NCI-H1436 treated with DMSO at 0.1 percent for 48 hours (cell line): ENCODE measurements at places on chromosomes 13 and 19.

DNA sequence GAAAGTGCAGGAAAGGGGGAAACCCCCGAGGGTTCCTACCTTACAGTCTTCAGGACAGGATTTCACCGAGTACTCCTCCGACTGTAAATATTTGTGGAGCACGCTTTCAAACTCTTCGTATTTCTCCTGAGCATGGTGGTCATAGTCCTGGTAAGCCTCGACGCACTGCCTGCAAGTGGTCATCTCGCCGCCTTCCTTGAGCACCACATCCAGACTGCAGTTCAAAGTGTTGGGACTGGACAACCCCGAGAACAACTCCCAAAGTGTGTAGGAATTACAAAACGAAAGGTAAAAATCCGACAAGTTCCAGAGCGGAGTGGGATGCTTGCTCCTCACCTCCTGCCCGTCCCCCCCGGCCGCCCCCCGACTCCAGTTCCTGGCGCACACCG lies 349.7 kb downstream of the LIG4 start:
- no peak for DNase-seq

DNA sequence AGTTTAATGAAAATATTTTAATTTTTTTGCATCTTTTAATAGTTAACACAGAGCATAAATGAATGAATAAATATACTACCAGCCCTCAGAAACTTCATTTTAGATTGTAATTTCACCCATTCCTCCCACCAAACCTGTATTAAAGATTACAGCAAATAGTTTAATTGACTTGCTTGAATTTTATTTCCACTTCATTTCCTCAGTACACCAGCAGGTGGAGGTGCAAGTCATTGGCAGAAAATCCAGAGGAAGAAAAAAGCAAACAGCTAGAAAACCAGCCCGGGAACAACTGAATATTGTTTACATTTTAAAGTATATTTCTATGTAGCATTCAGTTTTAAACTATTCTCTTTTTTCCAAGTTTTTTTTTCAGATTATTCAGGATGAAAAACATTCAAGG lies 177.8 kb downstream of the OLFM4 start:
- DNase-seq: no peak

GRCh38 chr13:41931337-41931736 lies 29.6 kb downstream of the VWA8 start:
- DNase-seq: no peak

DNA sequence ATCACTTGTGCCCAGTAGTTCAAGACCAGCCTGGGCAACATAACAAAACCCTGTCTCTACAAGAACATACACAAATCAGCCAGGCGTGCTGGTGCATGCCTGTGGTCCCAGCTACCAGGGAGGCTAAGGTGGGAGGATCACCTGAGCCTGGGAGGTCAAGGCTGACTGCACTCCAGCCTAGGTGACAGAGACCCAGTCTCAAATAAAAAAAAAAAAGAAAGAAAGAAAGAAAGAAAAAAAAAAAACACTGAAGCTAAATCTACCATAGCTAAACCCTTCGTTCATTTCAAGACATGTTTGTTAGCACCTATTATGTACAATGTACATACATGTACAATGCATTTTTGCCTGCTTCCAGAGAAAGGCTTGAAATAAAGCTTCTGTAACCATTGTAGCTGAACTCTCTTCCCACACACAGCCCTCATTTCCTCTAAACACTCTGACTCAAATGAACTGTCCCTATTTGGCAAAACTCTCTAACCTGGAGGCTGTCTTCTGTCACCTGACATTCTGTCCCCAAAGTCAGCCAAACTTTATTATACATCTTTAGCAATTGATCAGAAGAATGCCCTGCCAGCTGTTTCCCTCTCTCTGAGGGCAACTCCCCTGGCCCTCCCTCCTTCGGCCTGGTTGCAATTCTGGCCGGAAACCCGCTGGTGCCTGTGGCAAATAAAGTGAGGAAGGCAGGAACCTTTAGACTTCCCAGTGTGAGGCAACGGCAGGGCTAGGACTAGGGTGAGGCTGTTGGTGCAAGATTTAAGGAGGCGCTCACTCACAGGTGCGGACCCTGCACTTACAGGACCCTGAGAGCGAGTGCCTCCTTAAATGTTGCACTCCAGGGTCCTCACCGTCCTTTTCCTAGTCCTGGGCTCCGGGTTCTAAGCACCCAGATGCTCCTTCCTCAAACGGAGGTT lies 1.8 kb downstream of the ETHE1 start:
- DNase-seq: no peak

DNA sequence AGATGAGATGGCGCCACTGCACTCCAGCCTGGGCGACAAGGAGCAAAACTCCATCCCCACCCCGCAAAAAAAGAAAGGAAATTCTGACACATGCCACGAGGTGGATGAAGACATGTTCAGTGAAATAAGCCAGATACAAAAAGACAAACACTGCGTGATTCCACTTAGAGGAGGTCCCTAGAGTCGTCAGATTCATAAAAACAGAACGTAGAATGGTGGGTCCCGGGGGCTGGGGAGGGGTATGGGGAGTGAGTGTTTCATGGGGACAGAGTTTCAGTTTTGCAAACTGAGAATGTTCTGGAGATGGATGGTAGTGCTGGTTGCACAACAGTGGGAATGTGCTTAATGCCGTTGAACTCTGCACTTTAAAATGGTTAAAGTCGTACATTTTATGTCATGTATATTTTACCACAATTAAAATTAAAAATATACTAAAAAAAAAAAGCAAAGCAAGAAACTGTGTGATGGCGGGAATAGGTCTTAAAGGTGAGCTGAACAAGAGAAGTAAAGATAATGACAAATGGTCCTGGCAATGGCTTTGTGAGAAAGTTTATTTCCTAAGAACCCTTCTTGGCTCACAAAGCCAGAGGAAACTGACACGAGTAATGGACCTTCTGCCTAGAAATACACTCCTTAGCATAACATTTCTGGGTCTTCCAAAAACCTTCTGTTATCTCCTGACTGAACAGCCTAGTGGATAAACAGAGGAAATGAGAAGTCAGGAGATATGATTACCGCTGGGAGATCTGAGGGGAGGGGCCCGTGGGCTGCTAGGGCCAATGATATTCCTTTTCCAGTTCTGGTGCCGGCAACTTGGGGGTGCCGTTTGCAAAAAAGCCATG lies 4.2 kb upstream of the SPC24 start:
- DNase-seq: no peak

- no peak for DNase-seq
Observed at GRCh38 chr19:14142262-14143190, 6.1 kb upstream of the ASF1B start.

- DNase-seq: no peak
Observed at GRCh38 chr13:100983111-100983510, 308.5 kb upstream of the TMTC4 start.

- no peak for DNase-seq
Observed at GRCh38 chr19:17766543-17767131, 15.4 kb downstream of the FCHO1 start.

GRCh38 chr19:37930416-37930815 lies 23.4 kb downstream of the SIPA1L3 start:
- no peak for DNase-seq

DNA sequence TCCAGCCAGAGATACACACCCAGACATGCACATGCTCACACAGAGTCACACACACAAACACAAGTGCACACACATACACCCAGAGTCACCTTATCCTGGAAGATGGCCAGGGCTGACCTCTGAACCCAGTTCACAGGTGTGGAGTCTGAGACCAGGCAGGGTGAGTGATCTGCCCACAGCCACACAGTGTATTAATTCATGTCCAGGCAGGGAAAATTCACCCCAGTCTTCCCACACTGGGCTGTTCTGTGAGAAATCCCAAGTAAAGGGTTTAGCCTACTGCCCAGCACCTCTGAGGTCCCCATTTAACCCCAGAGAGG lies 2.0 kb downstream of the POU2F2 start:
- no peak for DNase-seq

DNA sequence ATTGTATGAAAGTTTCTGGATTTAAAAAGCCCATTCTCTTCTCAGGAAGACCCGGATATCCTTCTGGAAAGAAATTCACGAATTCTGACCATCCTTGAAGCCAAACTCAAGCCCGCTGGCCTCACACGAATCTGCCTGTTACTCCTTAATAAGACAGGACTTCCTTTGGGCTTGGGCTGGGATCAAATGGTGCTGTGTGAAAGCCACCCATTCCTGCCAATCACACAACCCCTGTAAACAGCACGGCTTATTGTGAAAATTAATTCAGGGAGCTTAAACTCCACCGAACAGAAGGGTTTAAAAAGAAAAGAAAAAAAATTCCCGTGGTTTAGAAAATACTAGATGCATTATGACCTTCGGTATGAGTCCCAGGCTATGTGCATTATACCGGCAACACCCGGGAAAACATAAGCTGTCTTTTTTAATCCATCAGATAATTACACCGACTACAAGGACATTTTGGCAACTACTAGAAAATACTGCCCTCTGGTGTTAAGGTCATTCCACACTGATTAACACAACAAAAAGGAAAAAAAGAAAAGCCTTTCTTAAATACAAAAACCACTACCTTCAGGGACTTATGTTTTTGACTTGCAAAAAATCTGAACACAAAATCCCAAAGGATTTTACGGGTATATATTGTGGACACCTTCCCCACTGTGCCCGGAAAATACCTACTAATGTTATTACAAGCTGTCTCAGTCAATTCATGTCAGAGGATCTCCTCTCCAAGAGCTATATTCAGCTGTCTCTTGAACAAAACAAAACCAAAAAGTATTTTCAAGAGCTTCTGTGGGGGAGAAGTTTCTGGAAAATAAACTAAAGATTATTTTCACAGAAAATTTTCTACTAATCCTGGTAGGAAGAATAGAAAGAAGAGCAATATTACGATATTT lies 76.0 kb upstream of the LSM14A start:
- peak; percentile 7 for DNase-seq

- DNase-seq: no peak
Observed at GRCh38 chr13:48838193-48838973, 137.3 kb upstream of the FNDC3A start.

- no peak for DNase-seq
Observed at GRCh38 chr19:10727685-10728201, 9.9 kb downstream of the DNM2 start.

DNA sequence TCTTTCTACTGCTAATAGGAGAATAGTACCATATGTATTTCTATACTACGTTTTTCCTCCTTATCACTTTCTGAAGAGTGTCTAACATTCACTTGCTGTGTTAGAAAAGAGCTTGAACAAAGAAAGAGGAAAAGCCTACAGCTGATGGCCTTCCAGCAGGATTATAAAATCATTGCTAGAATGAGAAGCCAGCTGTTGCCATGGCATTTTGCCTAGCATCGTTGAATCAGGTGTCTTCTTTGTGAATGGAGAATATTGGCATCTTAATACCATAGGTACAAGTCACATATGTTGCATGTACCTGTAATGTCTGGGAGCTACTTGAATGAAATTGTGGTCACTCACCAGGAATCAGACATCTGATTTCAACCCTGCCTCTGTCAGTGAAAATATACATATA lies 1174.9 kb downstream of the PCDH17 start:
- DNase-seq: no peak

- no peak for DNase-seq
Observed at GRCh38 chr19:17125728-17126677, 50.4 kb downstream of the MYO9B start.

GRCh38 chr19:40976134-40976533 lies 14.9 kb upstream of the CYP2B6 start:
- DNase-seq: no peak

GRCh38 chr19:46608178-46608577 lies 7.0 kb downstream of the CALM3 start:
- no peak for DNase-seq

DNA sequence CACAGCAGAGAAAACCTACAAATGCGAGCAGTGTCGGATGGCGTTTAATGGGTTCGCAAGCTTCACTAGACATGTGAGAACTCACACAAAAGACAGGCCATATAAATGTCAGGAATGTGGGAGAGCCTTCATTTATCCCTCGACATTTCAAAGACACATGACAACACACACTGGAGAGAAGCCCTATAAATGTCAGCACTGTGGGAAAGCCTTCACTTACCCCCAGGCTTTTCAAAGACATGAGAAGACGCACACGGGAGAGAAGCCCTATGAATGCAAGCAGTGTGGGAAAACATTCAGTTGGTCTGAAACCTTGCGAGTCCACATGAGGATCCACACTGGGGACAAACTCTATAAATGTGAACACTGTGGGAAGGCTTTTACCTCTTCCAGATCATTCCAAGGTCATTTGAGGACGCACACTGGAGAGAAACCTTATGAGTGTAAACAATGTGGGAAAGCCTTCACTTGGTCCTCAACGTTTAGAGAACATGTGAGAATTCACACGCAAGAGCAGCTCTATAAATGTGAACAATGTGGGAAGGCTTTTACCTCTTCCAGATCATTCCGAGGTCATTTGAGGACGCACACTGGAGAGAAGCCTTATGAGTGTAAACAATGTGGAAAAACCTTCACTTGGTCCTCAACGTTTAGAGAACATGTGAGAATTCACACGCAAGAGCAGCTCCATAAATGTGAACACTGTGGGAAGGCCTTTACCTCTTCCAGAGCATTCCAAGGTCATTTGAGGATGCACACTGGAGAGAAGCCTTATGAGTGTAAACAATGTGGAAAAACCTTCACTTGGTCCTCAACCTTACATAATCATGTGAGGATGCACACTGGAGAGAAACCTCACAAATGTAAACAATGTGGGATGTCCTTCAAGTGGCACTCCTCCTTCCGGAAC lies 16.8 kb downstream of the ZNF57 start:
- no peak for DNase-seq

DNA sequence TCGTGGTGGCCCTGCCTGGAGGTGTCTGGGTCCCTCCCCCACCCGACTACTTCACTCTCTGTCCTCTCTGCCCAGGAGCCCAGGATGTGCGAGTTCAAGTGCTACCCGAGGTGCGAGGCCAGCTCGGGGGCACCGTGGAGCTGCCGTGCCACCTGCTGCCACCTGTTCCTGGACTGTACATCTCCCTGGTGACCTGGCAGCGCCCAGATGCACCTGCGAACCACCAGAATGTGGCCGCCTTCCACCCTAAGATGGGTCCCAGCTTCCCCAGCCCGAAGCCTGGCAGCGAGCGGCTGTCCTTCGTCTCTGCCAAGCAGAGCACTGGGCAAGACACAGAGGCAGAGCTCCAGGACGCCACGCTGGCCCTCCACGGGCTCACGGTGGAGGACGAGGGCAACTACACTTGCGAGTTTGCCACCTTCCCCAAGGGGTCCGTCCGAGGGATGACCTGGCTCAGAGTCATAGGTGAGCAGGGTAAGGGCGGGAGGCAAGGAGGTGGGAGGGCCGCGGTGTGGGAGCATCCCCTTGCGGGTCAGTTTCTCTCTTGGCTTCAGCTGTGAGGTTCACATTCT lies 19.2 kb downstream of the NECTIN2 start:
- no peak for DNase-seq

DNA sequence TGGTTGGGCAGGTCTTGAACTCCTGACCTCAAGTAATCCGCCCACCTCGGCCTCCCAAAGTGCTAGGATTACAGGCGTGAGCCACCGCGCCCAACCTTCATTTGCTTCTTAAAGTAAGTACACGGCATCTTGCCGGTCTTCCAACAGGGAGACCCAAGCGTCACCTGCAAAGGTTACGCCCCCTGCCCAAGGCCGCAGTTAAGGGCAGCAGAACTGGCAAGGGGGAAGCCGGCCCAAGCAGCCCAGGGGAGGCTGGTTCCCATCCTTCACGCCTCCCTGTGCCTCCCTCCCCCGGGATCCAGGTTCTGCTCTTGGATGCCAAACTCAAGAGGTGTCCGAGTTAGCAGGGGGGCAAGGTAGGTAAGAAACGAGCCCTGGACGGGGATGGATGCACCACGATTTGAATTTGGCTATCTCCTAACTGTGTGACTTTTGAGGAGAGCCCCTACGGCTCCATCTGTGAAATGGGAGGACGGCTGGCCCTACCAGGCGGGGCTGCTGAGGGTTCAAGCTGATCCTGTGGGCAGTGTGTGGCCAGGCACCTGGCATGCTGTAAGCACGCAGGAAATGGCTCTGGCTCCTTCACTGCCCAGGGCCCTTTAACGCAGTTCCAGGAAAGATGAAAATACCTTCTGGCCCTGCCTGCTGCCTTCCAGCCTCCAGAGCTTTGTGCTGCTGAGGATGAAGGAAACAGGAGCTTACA lies 9.0 kb downstream of the RFX1 start:
- no peak for DNase-seq
